ENCODE measurements at places on chromosomes 6 and 20.

DNA sequence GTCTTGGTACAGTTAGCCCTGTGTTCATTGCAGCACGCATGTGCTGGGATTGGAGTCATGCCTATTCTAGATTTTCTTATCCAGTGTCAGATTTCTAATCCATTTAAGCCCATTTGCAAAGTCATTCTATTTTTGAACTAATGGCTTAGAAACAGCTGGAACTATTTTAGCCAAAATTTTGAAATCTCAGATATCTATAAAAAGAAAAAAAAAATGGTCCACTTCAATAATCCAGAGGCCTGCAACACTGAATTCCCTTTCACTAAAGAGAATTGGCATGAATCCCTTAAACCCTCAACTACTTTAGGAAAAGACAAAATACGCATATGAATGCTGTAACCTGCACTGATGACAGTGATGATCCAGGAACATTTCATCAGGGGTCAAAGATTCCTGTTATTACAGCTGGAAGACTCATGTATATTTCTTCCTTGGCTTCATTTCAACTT is 1.5 kb downstream of the COL21A1 start:
- DNase-seq: no peak

DNA sequence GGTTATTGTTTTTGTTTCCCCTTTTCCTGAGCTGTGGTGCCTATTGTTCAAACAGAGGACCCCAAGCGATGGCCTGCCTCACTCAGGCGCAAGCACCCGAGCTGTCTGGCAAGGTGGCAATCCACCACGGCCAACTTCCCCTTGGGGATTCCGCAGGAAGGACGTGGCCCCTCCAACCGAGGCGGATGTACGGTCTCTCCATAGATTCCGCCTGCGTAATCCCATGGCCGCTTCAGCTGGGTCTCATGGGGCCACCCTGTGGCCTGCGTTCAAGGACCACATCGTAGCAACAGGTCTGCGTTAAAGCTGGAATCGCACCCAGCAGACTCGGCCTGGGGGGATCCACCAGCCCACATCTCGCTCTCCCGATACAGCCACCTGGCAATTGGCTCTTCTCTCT is 79.9 kb downstream of the CEBPB start:
- no peak for DNase-seq

DNA sequence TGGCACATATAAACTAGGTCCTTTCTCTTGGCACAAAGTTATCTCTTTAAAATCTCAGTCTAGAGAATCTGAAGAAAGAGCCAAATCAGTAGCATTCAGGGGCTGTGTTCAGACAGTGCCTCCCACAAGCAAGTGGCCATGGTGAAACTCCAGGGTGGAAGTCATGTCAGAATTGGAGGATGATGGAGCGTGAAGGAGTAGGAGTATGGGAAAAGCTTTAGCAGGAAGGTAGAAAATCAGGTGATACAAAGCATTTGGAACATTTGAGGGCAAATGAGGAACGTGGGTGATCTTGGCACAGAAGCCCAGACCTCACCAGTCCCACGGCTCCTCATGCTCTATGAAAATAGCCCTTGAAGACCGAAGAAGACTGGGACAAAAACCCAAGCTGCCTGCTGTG is 2.8 kb upstream of the HLA-DQB1 start:
- DNase-seq: no peak

- DNase-seq: no peak
These were observed 246.2 kb downstream of the PACRG start for GRCh38 chr6:162973980-162974379.

DNA sequence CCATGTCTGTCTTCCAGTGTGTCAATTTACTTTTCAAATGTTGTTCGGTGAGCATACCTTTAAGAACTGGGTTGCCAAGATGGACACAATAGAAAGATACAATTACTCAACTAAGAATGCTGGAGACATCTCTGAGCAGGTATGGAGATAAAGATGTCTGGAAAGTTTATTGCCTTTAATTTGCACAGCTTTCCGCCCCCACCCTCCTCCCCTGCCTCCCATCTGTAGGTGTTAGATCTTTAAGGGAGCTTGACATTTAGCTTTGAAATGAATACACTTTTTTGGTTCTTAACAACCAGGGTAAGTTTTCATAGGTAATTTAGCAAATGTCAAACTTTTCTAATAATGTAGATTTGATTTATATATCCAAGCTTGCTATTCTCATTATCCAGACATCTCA is 104.4 kb downstream of the BTBD3 start:
- DNase-seq: no peak

DNA sequence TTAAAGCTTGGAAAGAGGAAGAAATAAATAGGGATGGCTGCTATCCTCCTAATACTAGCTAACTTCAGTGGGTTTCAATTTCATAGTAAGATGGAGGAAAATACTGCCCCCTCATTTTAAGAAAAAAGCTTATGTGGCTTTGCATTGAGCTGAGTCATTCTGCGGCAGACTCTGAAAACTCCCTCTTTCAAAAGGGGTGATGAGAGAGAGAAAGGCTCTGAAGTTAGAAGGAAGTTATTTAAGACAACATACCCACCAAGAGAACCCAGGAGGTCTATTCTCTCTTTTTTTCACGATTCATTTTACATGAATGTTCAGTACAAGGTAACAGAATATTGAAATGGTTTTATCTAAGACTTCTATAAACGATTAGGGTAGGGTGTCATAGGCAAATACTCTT is 4.5 kb downstream of the PRDM13 start:
- DNase-seq: no peak

DNA sequence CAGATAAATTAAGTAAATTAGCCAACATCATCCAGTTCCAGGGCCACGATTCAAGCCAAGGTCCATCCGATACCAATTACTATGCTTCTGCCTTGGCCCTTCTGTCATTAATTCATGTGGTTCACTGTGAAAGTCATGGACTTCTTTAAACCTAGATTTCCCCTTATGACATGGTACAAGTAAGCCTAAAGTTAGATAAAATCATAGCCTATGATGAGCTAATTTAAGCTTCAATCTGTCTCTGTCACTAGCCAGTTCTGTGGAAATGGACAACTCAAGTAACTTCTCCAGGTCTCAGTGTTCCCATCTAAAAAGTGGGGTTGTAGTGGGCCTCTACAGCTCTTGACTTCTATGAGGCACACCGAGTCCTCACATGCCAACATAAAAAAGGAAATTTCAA is 225.5 kb upstream of the MARCKS start:
- DNase-seq: peak; percentile 28

DNA sequence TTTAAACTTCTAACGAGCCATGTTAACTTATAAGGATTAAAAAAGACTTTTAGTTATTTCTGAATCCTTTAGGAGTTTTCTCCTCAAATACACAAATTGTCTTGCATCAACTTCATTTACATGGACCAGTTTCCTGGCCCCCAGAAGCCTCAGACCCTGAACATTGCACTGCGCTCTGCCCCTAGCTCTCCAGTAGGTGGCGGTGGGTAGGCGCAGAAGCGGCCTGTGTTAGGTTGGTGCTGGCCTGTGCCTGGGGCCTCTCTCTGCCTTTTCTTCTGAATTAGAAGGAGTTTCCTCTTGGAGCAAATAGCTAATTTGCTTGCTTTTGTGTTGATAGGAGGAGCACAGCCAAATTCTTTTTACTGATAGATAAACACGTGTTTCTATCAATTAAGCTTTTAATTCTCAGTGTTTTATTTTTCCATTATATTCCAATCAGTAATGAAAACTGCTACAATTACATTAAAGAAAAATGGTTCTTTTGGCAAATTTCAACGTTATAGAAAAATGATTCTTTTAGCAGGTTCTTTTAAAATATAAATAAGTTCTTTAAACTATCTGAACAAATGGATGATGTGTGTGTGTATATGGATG is 44.4 kb downstream of the DTD1 start:
- DNase-seq: peak; percentile 62

- no peak for DNase-seq
These were observed 25.1 kb downstream of the PXDC1 start for GRCh38 chr6:3726421-3726820.

DNA sequence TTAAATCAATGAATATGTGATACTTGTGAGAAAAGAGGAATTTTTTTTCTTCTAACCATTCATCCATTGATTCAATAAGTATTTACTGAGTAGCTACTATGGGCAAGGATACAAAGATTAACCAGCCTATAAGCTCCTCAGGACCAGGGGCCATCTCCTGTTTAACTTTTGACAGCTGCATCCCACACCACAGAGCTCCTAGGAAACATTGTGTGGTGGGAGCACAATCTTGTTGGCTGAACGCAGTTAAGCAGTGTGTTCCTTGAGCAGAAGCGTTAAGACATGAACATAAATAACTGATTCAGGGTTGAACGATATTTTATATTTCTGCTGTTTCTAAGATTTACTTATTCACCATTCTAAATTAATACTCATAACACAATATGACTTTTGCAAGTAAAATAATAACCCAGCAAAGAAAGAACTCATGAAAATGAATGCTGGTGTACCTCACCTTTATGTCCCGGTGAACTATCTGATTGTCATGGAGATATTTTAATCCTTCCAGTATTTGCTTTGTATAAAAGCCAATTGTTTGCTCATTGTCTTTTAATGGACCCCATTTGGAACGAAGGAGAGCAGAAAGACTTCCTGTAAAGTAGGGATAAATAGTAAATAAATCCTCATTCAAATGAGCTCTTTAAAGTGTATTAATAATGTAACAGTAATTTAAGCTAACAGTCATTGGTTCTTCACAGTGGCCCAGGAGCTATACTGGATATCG is 62.6 kb upstream of the MAP7 start:
- DNase-seq: no peak

DNA sequence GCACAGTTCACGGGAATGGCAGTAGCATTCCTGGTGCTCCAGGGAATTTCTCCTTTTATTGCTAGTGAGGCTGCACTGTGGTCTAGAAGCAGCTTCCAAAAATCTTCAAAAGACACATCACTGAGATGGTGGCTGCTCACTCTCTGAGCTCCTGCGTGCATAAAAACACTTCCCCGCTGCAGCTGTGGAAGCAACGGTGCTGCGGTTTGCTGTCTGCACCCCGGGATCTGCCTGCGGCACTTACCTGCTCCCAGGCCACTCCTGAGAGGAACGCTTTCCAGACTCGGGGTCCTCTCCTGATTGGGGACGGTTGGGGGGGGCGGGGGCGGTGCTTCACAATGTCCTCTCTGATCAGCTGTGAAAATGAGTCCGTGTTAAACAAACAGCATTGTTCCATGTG is 77.9 kb downstream of the TMEM242 start:
- DNase-seq: no peak

DNA sequence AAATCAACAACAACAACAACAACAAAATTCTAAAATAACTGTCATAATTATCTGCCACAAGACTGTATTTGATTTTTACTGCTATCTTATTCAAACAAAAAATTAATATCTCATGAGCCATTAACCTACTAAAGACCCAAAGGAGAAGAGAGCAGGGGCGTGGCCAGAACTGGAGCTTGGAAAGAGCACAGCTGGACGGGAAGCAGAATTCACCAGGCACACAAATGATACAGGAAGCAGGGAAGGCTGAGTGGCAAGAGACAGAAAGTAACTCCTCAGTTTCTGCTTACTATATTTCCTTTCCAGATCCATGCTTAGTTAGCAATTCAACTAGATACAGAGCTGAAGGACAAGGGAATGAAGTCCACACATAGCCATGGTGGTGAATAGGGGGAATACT is 54.4 kb downstream of the FKBP5 start:
- no peak for DNase-seq

DNA sequence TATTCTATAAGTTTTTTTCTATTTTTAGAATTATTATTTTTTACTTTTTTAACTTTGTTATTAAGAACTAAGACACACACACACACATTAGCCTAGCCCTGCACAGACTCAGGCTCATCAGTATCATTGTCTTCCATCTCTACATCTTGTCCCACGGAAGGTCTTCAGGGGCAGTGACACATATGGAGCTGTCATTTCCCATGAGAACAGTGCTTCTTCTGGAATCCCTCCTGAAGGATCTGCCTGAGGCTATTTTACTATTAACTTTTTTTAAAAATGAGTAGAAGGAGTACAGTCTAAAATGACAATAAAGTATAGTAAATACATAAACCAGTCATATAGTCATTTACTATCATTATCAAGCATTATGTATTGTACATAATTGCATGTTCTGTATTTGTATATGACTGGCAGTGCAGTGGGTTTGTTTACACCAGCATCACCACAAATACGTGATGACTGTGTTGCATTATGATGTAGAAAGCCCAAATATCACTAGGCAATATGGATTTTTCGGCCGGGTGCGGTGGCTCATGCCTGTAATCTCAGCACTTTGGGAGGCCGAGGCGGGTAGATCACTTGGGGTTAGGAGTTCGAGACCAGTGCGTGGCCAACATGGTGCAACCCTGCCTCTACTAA is 57.9 kb downstream of the HIVEP1 start:
- no peak for DNase-seq

DNA sequence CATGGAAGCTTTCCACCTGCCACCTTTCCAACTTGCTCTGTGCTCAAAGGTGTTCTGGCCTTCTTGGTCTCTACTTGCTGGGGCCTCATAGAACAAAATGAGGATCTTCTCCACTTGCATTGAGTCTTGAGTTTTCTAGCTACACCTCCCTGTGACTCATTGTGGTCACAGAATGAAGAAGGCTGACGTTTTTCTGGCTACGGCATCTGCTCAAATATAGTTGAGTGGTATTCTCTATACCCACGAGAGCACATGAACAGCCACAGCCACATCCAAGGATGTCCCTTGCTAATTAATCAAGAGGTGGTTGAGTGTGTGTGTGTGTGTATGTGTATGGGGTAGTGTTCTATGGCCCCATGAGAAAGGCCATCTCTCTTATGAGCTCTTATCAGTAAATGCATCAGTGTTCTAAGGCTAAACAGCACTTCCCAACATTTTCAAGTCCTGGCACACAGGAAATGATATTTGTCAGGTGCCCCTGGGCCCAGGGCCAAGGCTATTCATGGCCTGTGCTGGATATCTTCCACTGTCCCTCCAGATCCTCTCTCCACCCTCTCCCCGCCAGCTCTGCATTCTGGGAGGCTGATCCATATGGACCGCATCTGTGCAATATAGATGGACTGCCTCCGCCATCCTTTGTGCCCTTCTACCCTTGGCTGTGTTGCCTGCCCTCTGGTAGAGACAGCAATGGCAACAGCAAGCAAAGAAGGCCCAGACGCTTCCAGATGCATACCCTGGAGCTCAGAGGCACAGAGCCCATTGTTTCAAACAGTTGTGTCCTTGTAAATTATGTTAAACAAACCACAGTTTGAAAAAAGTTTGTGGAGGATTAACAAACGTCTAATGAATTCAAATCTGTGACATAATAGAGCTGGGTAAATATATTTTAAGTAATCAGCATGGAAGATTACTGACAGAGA is 150.2 kb downstream of the LRFN2 start:
- DNase-seq: peak; percentile 58

DNA sequence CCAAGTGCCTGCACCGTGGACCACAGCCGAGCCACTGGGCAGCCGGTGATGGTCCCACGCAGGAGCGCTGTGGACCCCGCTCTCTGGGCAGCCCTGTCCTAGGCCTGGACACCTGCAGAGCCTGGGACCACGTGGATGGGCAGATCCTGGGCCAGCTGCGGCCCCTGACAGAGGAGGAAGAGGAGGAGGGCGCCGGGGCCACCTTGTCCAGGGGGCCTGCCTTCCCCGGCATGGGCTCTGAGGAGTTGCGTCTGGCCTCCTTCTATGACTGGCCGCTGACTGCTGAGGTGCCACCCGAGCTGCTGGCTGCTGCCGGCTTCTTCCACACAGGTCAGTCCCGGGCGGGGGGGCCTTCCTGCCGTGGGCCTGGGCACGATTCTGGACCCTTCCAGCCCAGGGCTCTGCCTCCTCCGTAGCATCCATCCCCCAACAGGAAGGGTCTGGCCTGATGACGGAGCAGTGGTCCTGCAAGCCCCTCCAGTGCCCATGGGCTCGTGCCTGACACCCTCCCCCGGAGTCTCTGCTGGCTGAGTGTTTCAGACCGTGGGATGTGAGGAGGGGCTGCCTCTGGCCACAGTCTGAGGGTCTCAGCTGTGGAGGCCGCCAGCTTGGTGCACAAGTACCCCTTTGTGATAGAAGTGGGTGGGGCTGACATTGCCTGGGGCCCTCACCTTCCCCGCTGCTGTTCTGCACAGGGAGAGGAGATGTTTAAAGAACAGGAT is 572 bp downstream of the BIRC7 start:
- no peak for DNase-seq
